Activated T-cell treated with anti-CD3 and anti-CD28 coated beads, Interleukin-2, amount 50 U/mL, for 72 hours (primary cell): ENCODE measurements at places on chromosomes 2 and 18. TPM values are rescaled to one million over a fixed set of nuclear protein-coding genes. Genes with fewer than 3 reads are reported as not detected.
A peak's percentile ranks its signal among the peaks of the same experiment; 100 is the strongest.

Gene SLC23A3
- total RNA-seq = 3.1 TPM

- H3K4me1 ChIP-seq = no peaks in the 10 kb centered on the region
- no peak for DNase-seq
- no peak overlapping the region for H3K4me3 ChIP-seq
- no peak overlapping the region for H3K27ac ChIP-seq
- no peaks in the 10 kb centered on the region for H3K36me3 ChIP-seq
Observed at GRCh38 chr18:76989647-76990190, 142.9 kb downstream of the MBP start.

DNA sequence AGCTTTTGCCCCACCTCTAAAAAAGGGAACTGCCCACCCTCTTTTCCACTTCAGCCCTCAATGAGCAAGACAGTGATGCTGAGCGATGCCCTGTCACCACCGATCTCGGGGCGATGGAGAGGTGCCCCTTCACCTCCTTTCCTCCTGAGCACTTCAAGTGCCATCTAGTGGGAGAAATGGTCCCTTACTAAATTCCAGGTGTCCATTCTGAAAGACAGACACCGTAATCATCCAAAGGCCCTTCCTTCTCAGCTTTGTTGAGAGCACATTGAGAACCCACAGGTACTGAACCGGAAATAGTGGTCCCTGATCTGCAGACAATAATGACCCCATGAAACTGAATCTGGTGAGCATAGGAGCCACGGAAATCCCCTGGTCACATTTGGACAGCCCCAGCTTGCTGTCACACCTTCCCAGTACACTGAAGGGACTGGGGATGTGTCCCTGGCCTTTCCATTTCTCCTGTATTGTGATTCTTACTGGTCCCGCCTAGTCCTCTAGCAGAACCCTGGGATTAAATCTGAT lies 38.5 kb downstream of the KCTD18 start:
- H3K36me3 ChIP-seq = peaks cover 2% of the 10 kb centered on the region
- no peaks in the 10 kb centered on the region for H3K27me3 ChIP-seq
- DNase-seq = peak; percentile 58
- H3K4me1 ChIP-seq = peaks cover 43% of the 10 kb centered on the region

GRCh38 chr2:2493496-2493895 lies 162.4 kb upstream of the MYT1L start:
- no peaks in the 10 kb centered on the region for H3K4me1 ChIP-seq
- H3K4me3 ChIP-seq = no peak overlapping the region
- no peak for DNase-seq
- H3K36me3 ChIP-seq = no peaks in the 10 kb centered on the region
- H3K27ac ChIP-seq = no peak overlapping the region

DNA sequence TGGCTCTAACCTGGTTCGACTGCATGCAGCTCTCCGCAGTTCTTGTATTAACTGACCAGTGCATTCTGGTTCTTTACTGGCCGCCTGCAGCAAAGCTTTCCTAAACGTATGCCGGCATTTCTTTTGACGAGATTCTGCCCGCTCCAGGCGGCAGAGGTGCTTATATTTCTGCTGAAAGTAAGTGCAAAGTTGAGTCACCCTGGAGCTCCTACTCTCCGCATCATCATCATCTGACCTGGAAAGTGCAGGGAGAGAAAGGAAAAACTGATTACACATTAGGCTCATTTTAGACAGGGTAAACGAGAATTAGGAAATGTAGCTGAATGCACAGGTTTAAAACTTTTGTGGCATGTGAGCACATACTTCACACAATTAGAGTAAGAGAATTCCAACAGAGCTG lies 57.9 kb downstream of the INO80D start:
- peaks cover 18% of the 10 kb centered on the region for H3K36me3 ChIP-seq
- no peak overlapping the region for H3K4me3 ChIP-seq
- peaks cover 39% of the 10 kb centered on the region for H3K4me1 ChIP-seq
- H3K27me3 ChIP-seq = no peaks in the 10 kb centered on the region

- no peaks in the 10 kb centered on the region for H3K27me3 ChIP-seq
- H3K27ac ChIP-seq = no peak overlapping the region
- H3K4me1 ChIP-seq = no peaks in the 10 kb centered on the region
- H3K36me3 ChIP-seq = peaks cover 4% of the 10 kb centered on the region
- no peak for DNase-seq
- no peak overlapping the region for H3K4me3 ChIP-seq
Observed at GRCh38 chr18:750456-750855, 38.0 kb upstream of the ENOSF1 start.
